Activated CD8-positive, alpha-beta T cell treated with anti-CD3 and anti-CD28 coated beads, Interleukin-2, amount 10 ng/mL, durations not matched to agents 7 days and 5 days (primary cell): ENCODE measurements at places on chromosomes 6 and 20. TPM values are rescaled to one million over a fixed set of nuclear protein-coding genes. Genes with fewer than 3 reads are reported as not detected.

GRCh38 chr6:380234-381218 lies 11.0 kb upstream of the IRF4 start:
- no peaks in the 10 kb centered on the region for H3K36me3 ChIP-seq
- H3K27ac ChIP-seq, result no peak overlapping the region
- H3K4me1 ChIP-seq, result peaks cover 41% of the 10 kb centered on the region

DNA sequence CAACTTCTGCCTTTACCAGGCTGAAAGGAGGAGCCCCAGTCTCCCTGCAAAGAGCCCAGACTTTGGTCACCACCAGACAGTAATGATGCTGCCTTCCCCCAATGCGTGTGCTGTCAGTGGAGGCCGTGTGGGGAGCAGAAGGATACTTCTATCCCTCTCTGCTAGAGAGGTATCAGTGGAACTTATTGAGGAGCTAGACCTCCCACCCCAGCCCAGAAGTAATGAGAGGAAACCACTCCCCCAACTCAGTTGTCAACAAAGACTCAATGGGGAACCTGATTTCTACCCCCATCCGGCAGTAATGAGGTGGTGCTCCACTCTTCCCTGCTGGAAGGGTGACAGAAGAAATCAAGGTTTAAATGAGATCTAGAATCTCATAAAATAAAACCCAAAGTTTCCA lies 4.4 kb upstream of the WFDC8 start:
- H3K4me3 ChIP-seq, result no peak overlapping the region
- no peaks in the 10 kb centered on the region for H3K36me3 ChIP-seq
- H3K27me3 ChIP-seq, result peaks cover 25% of the 10 kb centered on the region
- no peak for DNase-seq
- no peaks in the 10 kb centered on the region for H3K4me1 ChIP-seq

DNA sequence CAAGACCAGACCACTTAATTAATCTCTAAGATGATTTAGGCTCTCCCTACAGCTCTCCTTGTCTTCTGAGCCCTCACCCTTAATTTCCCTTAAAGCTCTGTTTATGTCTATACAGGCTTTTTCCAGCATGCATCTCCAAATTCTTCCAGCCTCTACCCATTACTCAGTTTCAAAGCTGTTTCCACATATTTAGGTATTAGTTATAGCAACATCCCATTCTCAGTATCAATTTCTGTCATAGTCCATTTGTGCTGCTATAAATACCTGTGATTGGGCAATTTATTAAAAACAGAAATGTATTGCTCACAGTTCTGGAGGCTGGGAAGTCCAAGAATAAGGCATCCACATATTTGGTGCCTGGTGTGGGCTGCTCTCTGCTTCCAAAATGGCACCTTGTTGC lies 2.3 kb upstream of the SERPINB1 start:
- no peak overlapping the region for H3K27ac ChIP-seq
- no peak for DNase-seq
- peaks cover 19% of the 10 kb centered on the region for H3K36me3 ChIP-seq
- no peaks in the 10 kb centered on the region for H3K27me3 ChIP-seq

GRCh38 chr20:50213531-50214106 lies 23.0 kb downstream of the CEBPB start:
- peaks cover 18% of the 10 kb centered on the region for H3K27me3 ChIP-seq
- no peak for DNase-seq
- H3K27ac ChIP-seq, result no peak overlapping the region
- H3K4me3 ChIP-seq, result no peak overlapping the region
- no peaks in the 10 kb centered on the region for H3K36me3 ChIP-seq

DNA sequence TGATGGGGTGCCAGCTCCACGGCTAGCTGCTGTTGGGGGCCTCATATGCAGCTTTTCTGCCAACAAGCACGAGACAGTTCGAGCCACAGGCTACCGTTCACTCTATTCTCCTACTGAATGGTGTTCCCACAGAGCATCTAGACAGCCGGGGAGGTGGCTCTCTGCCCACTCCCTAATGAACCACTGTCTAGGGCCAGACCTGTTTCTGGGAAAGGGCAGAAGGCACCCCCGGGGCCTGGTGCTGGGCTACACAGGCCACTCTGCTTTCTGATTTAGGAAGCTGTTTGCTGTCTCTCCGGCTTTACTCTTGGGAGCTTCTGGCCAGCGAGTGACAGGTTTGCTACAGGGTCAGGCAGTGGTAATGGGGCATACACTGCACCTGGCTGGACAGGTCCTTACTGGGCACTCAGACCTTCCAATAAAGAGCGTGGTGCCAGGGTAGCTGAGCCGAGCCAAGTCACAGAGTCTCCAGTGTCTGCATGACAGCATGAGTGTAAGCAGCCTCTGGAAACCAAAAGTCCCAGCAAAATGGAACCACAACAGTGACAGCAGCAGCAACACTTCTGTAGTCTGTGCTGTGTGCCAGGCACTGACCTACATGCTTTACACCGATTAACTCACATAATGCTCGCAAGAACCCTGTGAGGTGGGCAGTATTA lies 8.4 kb downstream of the CCDC167 start:
- no peak overlapping the region for H3K4me3 ChIP-seq
- no peaks in the 10 kb centered on the region for H3K27me3 ChIP-seq
- no peak for DNase-seq
- H3K27ac ChIP-seq, result no peak overlapping the region

- H3K36me3 ChIP-seq, result no peaks in the 10 kb centered on the region
- DNase-seq, result no peak
Measured at GRCh38 chr6:65728879-65729479, 22.0 kb upstream of the EYS start.

- H3K27ac ChIP-seq, result no peak overlapping the region
- H3K4me3 ChIP-seq, result no peak overlapping the region
- no peak for DNase-seq
Measured at GRCh38 chr20:57770852-57771720, 61.3 kb upstream of the PMEPA1 start.

GRCh38 chr6:5729080-5729434 lies 277.7 kb downstream of the NRN1 start:
- no peak overlapping the region for H3K4me3 ChIP-seq
- no peaks in the 10 kb centered on the region for H3K36me3 ChIP-seq
- H3K27ac ChIP-seq, result no peak overlapping the region
- H3K4me1 ChIP-seq, result peaks cover 7% of the 10 kb centered on the region

GRCh38 chr6:11869672-11870340 lies 91.2 kb upstream of the ADTRP start:
- H3K36me3 ChIP-seq, result no peaks in the 10 kb centered on the region
- no peaks in the 10 kb centered on the region for H3K27me3 ChIP-seq
- H3K4me1 ChIP-seq, result no peaks in the 10 kb centered on the region
- H3K4me3 ChIP-seq, result no peak overlapping the region

GRCh38 chr20:8145246-8146168 lies 13.4 kb downstream of the PLCB1 start:
- peaks cover 4% of the 10 kb centered on the region for H3K27me3 ChIP-seq
- no peak for DNase-seq
- H3K4me1 ChIP-seq, result peaks cover 11% of the 10 kb centered on the region
- no peaks in the 10 kb centered on the region for H3K36me3 ChIP-seq

GRCh38 chr6:75624988-75625387 lies 23.3 kb downstream of the SENP6 start:
- H3K27ac ChIP-seq, result no peak overlapping the region
- H3K36me3 ChIP-seq, result peaks cover 31% of the 10 kb centered on the region

DNA sequence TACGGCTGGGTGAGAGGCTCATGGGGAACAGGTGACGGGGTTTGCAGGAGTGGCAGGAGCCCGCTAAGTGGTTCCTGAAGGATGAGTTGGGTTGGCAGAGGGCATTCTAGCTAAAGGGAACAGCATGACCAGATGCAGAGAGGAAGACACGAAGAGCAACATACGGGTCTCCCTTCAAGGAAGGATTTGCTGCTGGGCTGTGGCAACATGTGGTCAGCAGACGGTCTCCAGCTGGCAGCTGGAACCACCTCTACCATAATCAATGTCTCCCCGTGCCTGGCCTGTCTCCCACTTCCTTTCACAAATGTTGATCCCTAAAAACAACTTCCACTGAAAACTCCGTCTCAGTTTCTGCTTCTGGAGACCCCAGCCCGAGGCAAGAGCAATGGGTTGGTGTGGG lies 80.6 kb upstream of the SULF2 start:
- DNase-seq, result no peak
- no peak overlapping the region for H3K4me3 ChIP-seq
- H3K4me1 ChIP-seq, result no peaks in the 10 kb centered on the region
- H3K27ac ChIP-seq, result no peak overlapping the region

DNA sequence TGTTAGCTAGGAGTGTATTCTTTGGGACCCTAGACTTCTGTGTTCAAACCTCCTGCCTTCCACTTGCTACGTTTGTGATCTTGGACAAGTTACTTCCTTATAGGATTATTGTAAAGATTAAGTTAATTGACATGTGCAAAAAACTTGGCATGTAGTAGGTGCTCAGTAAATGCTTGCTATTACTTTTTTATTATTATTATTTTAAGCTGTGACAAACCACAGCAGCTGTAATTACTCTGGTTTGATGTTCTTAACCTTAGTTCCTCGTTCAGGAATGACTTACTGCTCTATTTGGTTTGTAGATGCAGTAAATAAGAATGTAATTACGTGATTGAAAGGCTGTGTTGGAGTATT lies 3.2 kb downstream of the ARFGEF2 start:
- H3K27ac ChIP-seq, result no peak overlapping the region
- peaks cover 4% of the 10 kb centered on the region for H3K36me3 ChIP-seq
- no peak overlapping the region for H3K4me3 ChIP-seq
- H3K27me3 ChIP-seq, result no peaks in the 10 kb centered on the region
- DNase-seq, result no peak
- H3K4me1 ChIP-seq, result peaks cover 39% of the 10 kb centered on the region

Gene RGS17
- not detected for total RNA-seq

Gene FERMT1
- not detected for total RNA-seq
